ENCODE measurements at places on chromosomes 3 and 15.

DNA sequence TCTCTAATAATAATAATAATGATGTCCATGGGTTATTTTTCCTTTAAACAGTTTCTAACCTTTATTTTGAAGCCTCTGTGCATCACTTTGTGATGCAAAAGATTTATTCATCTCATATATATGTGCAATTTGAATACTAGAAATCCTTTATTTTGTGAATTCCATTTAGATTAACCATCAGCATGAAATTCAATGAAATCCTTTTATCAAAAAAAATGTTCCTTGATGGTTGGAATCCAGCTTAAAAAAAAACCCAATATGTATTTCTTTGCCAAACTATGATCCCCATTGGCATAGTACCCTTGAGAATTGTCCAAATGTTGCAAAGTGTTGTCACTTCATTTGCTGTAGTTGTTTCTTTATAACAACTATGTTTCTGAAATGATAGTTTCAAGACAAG lies 7.4 kb downstream of the TBC1D23 start:
- no peak for DNase-seq

DNA sequence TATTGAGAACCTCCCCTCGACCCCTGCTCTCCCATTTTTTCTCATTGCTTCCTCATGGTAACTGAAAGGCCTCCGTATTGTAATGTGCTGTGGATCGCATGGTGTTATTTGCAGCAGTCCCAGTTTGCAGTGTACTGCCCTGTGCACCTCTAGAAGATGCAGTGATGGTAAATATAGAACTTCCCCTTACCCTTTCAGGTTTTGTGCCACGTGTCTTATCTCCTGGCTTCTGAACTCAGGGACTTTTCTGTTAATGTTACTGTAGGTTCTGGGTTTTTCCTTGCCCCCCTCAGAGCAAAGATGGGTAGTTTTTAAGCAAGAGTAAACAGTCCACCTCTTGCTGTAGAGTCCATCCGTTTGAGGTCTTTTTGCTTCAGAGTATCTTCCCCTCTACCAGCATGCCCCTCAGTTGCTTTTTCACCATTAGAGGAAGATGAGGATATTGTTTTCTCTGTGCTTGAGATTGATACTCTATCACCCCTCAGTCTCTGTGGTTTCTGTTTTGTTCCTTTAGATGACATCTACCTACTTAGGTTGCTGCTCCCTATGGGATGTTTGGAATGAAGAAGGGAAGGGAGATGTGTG lies 22.4 kb downstream of the CHD2 start:
- no peak for DNase-seq

GRCh38 chr3:120435621-120436020 lies 15.2 kb downstream of the FSTL1 start:
- no peak for DNase-seq

GRCh38 chr3:189143321-189143720 lies 28.4 kb upstream of the TPRG1 start:
- DNase-seq, result no peak

- peak; percentile 48 for DNase-seq
These were observed at the start of gene ISL2 for GRCh38 chr15:76336254-76337058. Gene ISL2, plus strand, starts transcription at chr15:76336773. Its CDS starts 111 bp downstream, at chr15:76336884.

DNA sequence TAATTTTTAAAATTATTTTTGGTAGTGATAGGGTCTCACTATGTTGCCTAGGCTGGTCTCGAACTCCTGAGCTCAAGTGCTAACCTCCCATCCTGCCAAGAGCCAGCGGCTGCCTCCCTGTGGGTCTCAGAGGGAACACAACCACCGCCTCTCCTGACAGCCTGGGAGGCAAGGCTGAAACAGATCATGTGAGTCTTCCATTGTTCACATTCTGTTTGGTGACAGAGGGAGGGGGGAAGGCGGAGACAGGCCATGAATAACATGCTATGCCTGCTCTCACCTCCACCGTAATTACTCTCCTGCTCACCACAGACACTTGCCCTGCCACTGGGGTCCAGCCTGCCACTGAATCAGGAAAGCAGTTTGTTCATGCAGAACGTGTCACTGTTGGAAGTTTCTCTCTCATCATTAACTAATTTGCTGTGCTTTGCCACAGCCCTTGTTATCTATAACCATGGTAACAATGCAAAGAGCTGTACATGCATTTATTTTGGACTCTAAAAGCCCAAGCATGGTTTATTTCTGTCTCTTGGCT lies 78.4 kb upstream of the RASGRF1 start:
- DNase-seq, result peak; percentile 38

- no peak for DNase-seq
These were observed 15.3 kb downstream of the RAB43 start for GRCh38 chr3:129106320-129106719.

- no peak for DNase-seq
These were observed 40.7 kb downstream of the VGLL4 start for GRCh38 chr3:11602886-11603527.

DNA sequence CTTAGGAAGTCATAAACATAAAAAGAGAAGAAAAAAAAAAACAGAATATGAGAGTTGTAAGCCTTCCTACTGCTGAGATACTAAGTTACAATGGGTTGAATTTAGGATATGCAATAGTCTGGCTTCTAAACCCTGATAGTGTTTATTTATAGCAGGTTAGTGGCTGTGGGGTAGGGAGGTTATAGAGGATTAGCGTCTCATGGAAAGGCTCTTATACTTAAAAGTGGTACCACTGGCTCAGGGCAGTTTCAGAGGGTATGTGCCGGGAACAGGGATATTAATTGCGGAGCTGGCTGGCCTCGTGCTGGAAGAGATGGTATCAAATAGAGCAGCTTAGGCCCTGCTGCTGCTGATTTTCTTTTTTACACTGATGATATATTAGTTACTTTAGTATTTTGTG lies 60.8 kb downstream of the PFN2 start:
- DNase-seq, result no peak

- DNase-seq, result no peak
These were observed 38.6 kb downstream of the EPHA3 start for GRCh38 chr3:89145995-89146394.

DNA sequence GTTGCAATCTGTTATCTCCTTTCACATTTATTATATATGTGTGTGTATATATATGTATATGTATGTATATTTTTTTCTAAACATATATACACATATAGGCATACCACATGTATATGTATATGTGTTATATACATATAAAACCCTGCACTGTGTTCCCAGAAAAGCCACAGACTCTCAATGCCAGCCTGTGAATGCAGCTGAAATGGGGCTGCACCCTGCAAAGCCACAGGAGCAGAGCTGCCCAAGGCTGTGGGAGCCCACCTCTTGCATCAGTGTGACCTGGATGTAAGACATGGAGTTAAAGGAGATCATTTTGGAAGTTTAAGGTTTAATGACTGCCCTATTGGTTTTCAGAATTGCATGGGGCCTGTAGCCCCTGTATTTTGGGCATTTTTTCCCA lies 762.3 kb upstream of the ARPP21 start:
- DNase-seq, result no peak

GRCh38 chr3:5456199-5456598 lies 268.7 kb downstream of the EDEM1 start:
- no peak for DNase-seq

- peak; percentile 61 for DNase-seq
These were observed 2.7 kb downstream of the TYRO3 start for GRCh38 chr15:41561777-41562145.

GRCh38 chr3:42505849-42506410 lies 3.5 kb downstream of the VIPR1 start:
- DNase-seq, result no peak

DNA sequence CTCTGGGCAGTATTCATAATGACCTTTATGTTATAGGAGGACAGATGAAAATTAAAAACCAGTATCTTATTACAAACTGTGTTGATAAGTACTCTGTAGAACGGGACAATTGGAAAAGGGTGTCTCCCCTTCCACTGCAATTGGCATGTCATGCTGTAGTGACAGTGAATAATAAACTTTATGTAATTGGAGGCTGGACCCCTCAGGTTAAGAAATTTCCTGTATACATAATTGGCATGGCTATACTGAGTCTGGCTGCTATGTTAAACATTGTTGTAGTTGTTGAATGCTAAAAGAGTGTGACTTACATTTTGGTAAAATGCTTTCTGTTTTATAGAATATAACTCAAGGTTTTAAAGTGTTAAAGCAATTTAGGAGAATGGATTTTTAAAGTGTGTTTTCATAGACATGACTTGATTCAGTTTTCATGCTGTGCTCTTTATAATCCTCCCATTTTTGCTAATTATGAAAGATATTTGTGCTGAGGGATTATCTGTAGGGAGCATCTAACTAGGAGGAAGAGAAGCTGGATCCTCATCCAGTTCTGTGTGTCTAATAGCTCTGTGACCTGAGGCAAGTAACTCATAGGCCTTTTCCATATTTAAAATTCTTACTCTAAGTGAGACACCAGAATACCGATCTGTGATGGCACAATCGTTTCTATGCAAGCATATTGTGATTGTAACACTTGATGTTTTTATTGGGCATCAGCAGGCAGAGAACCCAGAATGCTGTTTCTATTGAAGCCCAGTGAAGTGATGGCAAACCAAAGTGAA lies 13.0 kb downstream of the KBTBD12 start:
- no peak for DNase-seq

- no peak for DNase-seq
These were observed 39.9 kb downstream of the NKIRAS1 start for GRCh38 chr3:23876923-23877322.

DNA sequence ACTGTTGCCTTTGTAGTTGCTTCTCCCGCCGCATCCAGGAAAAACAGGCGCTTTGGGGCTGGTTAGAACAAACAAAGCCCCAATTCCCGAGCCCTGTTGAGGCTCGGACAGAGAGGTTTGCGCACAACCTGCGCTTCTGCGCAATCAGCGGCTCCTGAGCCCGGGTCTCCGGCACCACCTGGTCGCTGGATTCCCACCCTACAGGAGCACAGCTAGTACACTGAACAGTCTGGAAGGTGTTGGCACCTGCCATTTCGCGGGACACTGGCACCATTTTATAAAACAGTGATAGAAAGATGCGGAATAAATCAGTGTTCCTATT lies 13.8 kb downstream of the ZIC4 start:
- no peak for DNase-seq

- DNase-seq, result no peak
These were observed 55.8 kb upstream of the NR2F2 start for GRCh38 chr15:96274698-96275097.

- DNase-seq, result no peak
These were observed 25.2 kb downstream of the CGNL1 start for GRCh38 chr15:57401546-57401945.

GRCh38 chr15:23035964-23036566 lies 3.3 kb downstream of the TUBGCP5 start:
- no peak for DNase-seq

DNA sequence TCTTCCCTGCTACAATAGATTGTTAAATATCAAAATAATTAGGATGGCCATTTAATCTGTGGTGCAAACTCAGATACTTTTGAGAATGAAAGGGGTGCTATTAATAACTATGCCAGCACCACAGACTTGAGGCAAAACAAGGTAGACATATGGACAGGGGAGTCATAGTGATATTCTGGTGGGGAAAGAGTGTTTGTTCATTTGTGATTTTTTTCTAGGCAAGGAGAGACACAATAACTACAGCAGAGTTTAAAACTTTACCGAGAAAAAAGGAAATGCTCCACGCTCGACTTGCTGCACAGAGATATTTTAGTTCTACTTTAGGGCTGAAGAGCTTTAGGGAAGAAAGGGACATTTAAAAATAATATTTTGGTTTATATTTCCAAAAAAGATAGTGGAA lies 611.2 kb upstream of the GRM7 start:
- no peak for DNase-seq

- DNase-seq, result no peak
These were observed 13.3 kb downstream of the ADAMTS7 start for GRCh38 chr15:78797951-78798350.

DNA sequence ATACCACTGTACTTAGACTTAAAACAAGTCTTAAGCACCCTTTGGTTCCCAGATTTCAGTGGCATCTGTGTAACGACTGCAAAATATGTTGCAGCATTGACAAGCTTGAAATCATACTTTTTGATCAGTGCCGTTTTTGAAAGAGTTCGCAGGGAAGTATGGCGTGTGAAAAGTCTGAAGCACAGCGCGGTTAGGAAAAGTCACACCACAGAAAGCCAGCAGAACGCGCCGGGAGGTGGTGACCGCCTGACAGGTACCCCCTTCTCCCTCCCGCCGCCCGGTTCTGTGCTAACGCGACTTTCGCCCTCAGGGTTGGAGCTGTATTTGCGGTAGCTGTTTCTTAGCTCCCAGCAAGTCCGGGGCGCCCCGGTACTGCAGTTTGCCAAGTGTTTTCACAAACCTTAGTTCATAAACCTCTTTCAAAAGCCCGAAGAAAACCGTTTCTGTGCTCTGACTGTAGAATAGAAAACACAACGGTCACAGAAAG lies 481 bp upstream of the CRYBG3 start:
- no peak for DNase-seq

DNA sequence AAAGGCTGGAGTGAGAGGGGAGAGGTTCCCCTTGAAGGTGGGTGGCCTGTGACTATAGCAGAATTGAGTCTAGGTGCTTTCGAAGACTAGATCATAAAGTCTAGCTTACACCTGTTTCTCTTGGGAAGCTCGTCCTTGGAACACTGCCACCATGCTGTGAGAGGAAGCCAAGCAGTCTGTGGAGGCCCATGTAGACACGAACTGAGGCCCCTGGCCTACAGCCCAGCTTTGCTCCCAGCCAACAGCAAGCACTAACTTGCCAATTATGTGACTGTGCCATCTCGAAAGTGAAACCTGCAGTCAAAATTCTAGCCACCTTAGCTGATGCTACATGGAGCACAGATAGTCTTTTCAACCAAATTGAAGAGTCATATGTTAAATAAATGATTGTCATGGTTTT lies 190.5 kb upstream of the NECTIN3 start:
- DNase-seq, result peak; percentile 59

DNA sequence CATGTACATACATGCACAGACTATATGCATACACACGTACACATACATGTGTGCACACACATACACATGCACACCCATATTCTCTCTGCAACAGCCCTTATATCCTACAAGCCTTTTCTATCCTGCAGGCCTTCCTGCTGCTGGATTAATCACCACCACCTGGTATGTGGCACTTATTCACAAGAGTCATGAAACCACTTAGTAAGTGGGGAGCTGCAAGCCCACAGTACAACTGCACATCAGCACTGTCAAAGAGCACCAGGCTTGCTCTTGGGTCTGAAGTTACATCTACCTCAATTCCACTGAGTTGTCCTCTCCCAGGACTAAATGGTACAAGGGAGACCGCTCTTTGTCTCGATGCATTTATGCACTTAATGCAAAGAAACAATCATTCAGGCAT lies 233.2 kb downstream of the KLF13 start:
- DNase-seq, result no peak

Measured in nucleus accumbens (tissue), 56 donors.